ENCODE measurements at places on chromosomes 11 and 22.

- no peak for DNase-seq
Observed at GRCh38 chr22:31866918-31867317, 77.4 kb upstream of the YWHAH start.

DNA sequence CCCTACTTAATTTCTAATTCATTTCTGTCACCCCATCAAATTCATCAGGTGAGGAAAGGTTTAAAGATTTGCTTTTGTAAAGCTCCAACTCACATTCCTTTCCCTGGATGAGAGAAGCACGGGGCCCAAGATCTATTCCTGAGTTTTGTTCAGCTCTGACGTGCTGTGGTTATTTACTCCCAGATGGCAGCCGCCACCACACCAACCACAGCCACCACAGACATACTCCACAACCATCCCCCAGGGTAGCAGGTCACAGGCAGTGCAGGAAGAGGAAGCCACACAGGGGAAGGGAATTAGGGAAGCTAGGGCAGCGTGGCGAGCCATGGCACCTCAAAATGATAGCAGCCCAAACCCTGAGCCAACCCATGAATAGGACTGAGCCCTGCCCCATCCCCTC, 63.5 kb upstream of the CSNK2A3 start:
- DNase-seq = no peak

GRCh38 chr11:47587039-47587716, 700 bp downstream of the FAM180B start:
- no peak for DNase-seq

DNA sequence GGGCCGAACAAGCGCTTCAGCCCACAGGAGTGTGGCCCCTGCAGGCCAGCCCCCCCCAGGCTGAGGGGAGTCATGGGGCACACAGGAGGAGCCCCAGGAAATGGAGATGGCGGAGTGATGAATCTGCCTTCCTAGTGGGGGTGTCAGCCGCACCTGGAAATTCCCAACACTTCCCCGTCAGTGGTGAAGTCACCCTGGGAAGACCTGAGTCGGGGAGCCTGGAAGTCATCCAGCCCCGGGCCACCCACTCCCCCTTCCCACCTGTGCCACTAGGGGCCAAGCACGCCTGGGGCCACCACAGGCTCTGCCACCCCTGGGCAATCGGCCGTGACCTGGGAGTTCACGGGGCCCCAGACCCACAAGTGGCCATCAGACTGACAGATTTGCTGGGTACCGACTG, 12.6 kb downstream of the WNT7B start:
- DNase-seq = no peak

- DNase-seq = no peak
Observed at GRCh38 chr11:86414032-86414431, 39.3 kb downstream of the CCDC81 start.

- DNase-seq = no peak
Observed at GRCh38 chr11:25970726-25971508, 361.0 kb upstream of the ANO3 start.

DNA sequence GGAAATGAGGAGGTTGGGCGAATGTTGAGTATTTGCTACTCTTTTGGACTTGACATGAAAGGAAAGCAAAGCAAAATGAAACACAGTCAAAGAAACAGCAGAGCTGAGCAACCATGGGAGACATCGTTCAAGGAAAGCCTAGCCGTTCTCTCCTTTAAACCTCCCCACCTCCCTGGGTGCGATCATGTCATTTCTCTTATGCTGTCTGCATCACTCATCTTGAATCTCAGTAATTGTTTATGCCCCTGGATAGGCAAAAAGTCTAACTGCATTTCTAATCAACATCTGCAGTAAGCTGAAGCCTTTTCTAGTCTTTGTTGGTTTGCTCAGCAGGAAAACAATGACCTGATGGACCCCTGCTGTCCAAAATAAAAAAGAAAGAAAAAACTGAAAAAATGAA, 107.0 kb downstream of the MSANTD4 start:
- DNase-seq = no peak

GRCh38 chr11:2214527-2215229, 43.1 kb upstream of the TH start:
- no peak for DNase-seq

DNA sequence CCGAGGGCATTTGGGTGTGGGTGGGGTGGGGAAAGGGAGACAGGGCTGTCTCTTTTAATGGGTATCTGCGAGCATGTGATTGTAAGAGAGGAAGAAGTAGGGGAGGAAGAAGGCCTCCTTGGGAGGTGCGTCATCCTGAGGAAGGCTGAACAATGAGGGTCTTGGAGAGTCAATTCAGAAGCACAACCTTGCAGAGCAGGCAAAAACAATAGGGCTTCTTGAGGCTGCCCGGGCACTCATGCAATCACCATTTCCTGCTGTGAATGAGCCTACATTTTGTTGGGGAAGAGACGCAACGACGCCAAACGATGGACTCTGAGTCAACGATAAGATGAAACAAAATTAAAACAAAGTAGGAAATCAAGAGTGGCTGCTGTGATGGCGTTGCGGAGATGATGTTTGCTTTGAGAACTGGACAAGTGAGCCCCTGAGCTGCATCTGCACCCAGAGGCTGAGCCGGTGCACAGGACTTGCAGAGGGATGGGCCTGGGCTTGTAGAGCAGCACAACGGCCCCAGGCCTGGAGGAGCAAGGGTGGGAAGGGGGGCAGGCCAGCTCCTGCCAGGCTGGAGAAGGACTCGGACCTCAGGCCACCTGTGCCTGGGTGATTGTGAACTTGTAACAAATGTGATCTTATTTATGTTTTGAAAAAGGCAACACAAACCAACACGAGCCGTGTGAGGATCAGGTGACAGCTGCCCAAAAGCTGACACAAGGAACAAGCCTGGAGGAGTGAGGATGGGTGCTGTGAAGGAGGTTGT, 92.3 kb upstream of the B3GAT1 start:
- no peak for DNase-seq

GRCh38 chr11:118342503-118343161, at the start of gene CD3D:
TSS of gene CD3D (minus strand) at chr11:118342705. CDS start at chr11:118342607, 98 bp downstream.
- peak; percentile 79 for DNase-seq

DNA sequence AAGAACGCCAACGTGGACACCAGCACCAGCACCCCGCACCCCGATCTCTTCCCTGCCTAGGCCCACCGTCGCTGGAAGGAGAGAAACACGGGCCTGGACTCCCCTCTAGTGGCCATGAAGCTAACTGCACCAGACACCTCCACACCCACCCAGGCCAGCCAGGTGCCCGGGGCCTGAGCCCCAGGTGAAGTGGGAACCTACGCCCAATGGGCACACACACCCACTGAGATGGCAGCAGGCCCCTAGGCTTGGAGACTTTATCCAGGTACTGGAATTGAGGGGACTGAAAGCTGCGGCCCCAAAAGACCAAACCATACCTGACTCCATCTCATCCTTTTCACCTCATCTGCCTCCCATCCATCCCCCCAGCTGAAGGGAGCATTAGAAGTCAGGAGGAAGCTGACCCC, 81.0 kb downstream of the BUD13 start:
- peak; percentile 37 for DNase-seq

- no peak for DNase-seq
Observed at GRCh38 chr22:39528080-39528661, 4.4 kb downstream of the RPS19BP1 start.

DNA sequence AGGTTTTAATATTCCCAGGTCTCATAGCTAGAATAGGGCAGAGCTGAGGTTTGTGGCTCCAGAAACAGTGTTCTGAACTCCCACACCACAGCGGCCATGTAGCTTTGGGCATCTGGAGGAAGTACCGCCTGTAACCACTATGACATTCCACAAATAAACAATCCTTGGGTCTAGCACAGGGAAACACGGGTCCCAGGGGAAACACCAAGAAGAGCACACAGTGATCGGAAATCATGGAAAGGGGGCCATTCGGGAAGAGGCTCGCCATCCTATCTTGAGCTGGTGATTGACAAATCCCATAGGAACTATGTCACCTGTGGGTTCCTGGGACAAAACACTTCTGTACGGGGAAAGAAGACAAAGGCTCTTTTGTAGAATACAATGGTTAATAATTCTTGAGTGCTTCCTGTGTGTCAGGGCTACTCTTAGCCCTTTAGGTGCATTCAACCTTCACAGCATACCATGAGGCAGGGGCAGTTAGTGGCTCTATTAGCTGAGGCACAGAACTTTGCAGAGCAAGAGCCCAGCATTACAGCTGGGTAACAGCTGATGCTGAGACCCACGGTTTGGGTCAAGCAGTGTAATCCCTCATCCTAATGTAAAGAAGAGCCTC, 514.2 kb downstream of the NTM start:
- DNase-seq = no peak

DNA sequence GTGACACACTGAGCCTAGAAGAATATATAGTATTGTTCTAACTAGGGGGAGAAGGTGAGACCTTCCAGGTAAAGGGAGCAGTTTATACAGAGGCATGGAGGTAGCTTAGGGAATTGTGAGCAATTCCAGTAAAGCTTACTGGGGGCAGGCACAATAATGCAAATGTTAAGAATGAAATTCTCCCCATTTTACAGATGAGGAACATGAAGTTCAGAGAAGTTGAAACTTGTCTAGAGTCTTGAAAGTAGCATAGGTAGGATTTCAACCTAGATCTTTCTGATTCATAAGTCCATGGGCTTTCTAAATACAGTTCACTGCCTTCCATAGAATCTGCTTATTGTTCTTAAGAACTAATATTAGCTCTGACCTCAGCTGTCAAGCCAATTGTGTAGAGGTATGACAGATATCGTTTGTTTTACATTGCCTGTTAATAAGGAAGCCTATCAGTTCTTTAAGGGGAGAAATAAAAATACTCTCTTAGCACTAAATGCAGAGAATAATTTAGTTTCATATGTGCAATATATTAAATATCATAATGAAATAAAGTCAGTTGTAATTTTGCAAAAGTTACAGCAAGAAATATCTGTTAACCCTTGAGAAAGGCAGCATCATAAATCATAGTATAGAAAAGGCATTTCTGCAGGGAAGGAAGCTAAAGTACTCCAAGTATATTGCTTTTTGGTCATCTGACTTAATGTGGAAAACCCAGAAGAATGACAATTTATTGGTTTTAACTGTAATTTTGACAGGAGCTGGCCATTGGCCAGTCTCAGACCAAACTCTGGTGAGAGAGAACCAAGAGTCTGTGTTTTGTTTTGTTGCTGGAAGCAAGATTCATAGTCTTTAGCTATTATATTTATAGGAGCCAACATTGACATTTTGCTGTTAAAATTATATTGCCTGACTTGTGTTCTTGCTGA, 181.8 kb downstream of the UVRAG start:
- DNase-seq = no peak

DNA sequence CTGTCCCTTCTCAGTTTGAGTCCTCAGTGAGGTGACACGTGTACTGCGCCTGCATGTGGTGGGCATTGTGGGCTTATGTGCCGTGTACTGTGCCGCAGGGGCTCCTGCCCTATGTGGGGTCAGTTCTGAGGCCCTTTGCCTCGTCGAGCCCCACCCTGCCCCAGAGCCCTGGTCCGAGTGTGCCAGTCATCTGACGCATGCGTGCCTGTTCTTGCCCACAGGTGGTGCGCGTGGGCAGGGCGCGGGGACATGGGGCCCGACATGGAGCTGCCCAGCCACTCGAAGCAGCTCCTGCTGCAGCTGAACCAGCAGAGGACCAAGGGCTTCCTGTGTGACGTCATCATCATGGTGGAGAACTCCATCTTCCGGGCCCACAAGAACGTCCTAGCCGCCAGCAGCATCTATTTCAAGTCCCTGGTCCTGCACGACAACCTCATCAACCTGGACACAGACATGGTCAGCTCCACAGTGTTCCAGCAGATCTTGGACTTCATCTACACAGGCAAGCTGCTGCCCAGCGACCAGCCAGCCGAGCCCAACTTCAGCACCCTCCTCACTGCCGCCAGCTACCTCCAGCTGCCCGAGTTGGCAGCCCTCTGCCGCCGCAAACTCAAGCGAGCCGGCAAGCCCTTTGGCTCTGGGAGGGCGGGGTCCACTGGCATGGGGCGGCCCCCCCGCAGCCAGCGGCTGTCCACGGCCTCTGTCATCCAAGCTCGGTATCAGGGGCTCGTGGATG, 22.3 kb upstream of the TMEM191C start:
- no peak for DNase-seq

- DNase-seq = no peak
Observed at GRCh38 chr11:122105044-122105758, 10.8 kb downstream of the BLID start.

- DNase-seq = no peak
Observed at GRCh38 chr11:114395736-114396135, 4.6 kb downstream of the C11orf71 start.

DNA sequence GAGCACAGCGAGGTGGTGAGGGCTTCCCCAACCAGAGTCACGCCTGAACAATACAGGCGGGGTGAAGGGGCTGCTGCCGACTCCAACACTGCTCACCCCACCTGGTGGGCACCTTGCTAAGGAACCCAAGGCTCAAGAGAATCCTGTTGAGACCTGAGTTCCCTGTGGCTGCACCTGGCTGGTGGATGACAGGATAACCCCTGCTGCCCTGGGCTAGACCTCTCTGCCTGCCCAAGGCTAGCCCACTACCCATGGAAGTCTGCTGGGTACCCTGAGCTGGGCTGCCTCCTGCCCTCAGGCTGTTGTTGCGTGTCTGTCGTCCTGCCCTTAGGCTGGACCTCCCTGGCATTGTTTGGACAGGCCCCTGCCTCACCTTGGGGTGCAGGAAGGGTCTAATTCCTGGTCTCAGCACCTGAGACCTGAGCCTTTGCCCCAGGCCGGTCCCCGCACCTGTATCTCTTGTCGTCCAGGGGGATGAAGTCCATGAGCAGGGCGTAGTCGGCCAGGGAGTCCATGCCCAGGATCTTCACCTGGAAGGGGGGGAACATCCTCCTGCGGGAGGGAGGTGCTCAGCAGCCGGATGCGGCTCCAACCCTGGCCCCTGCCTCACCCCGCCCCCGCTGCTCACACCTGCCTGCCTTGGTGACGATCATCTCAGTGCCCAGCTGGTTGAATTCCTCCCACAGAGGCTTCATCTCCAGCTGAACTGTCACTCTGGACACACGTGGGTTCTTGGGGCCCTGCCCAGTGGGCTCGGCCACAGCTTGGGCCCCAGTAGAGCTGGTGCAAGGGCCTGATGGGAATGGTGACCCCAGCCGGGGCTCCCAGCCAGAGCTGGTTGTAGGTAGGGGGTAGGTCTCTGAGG, 4.9 kb upstream of the NUDT8 start:
- DNase-seq = no peak

DNA sequence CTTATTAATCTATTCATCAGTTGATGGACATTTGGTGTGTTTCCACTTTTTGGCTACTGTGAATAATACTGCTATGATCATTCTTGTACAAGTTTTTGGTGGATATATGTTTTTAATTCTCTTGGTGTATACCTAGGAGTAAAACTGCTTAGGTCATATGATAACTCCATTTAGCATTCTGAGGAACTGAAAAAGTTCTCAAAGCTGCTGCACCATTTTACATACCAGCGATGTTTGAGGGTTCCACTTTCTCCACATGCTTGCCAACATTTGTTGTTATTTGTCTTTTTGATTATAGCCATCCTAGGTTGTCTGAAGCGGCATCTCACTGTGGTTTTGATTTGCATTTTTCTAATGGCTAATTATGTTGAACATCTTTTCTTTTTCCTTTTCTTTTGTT, 4.1 kb upstream of the ACER3 start:
- DNase-seq = no peak

All from CD4-positive, alpha-beta T cell treated with Interleukin-15 for 4 hours (primary cell).